ENCODE measurements at places on chromosomes 1 and 21. TPM values are rescaled to one million over a fixed set of nuclear protein-coding genes. Genes with fewer than 3 reads are reported as not detected.

DNA sequence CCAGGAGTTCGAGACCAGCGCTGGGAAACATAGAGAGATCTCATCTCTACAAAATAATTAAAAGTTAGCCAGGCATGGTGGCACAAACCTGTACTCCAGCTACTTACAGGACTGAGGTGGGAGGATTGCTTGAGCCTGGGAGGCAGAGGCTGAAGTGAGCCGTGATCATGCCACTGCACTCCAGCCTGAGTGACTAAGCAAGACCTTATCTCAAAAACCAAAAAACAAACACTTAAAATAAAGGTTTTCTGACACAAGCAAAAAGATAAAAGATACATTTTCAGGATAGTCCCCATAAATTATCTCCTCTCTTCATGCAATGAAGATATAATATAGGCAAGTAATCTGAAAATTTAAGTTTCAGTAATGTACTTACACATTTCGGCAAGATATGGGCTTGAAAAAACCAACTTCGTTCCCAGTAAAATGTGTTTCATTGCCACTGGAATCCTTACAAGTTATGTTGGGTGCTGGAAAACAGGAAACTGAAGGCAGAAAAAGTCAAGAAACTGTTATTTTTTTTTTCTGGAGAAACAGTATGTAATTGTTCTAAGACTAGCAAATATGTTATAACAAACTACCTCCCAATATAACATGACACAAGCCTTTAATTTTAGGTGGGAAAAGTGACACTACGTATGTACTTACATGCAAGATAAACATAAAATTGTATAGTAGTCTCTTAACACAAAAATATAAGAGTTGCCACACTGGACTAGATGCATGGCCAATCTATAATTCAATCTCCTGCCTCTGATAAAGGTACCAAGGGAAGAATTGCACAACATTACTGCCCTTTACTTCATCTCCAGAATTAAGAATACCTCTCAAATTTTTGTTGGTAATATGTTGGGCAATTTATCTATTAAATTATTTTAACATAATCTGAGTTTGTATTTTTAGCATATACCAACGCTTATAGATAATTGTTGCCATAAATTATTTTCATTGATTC is 15.7 kb downstream of the TM2D1 start:
- no peak for DNase-seq

DNA sequence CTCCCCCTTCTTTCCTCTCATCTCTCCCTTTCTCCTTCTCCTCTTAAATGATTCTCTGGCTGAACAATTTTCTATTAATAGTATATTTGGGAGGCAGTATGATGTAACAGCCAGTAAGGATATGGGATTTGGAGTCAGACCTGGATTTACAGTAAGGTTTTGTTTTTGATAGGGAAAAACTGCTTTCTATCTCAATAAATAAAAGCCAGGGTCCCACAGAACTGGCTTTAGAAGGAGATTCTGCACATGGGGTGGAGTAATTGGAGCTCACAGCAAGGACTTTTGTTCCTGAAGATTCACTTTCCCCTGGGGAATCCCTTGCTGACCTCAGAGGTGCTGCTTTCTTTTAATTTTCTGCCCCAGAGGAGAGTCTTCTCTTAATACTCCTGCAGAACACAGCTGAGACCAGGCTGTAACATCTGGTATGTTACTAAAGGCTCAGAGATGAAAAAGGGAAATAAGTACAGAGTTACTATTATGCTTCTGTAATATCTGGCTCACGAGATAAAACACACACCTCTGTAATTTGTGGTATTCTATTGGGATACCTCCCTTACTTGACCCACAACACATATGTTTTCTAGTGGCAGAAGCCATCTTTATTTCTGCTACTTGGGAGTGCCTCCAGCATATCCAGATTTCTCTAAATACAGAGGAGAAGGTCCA is 13.4 kb downstream of the EPB41 start:
- no peak for DNase-seq

- DNase-seq = peak; percentile 91
Observed at GRCh38 chr1:219173758-219174459, at the start of gene LYPLAL1. Gene LYPLAL1, plus strand, starts transcription at chr1:219173878. Its CDS starts 13 bp downstream, at chr1:219173891.

GRCh38 chr1:155001425-155001674 is 1.3 kb upstream of the ZBTB7B start:
- no peak for DNase-seq

- no peak for DNase-seq
Observed at GRCh38 chr1:5720936-5721335, 271.3 kb downstream of the NPHP4 start.

FCRL4 gene
- not detected for total RNA-seq

Data from left colon (tissue), 2 donors.